ENCODE measurements at places on chromosomes 2 and 18.

DNA sequence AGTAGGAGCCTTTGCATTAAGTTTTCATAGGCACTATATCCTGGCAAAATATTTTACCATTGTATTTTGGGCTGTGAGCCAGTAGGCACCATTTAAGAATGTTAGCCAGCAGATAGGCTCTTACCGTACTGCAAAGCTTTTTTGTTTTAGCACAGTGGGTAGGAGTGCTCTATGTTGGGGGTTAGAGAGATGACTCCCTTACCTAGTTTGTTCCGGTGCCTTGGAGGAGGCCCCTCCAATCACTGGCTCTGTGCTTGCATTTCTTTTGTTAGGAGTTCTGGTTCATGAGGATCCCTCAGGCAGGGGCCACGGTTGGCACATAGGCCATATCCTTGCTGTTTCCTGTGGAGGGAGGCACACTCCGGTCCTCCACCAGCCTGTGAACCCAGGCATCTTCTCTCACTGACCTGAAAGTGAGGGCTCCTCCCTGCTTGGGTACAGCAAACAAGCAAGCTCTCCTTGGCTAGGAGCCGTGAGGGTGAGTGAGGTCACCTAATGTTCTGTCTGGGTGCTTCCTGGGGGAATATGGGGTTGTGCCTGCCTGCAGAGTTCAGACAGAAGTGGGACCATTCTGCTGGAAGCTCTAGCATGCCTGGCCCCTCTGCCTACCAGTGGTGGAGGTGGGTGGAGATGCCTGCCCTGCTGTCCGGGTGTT is 29.8 kb downstream of the LTBP1 start:
- no peak for DNase-seq

- no peak for DNase-seq
Measured at GRCh38 chr18:56517196-56517595, 121.2 kb downstream of the TXNL1 start.

DNA sequence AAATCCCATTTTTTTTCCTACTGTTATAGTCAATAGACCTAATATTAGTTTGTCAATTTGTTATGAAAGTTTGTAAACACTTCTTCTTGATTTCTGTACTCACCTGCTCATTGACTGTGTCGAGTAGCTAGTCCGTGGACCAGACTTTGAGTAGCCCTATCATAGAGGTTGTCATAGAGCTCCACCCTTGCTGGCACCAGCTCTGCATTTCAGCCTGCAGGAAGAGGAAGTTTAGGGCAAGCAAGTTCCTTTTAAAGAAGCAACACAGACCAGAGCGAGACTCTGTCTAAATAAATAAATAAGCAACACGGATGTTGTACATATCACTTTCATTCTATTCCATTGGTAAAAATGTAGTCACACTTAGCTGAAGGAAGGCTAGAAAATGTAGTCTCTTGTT is 74.0 kb downstream of the MCFD2 start:
- no peak for DNase-seq

DNA sequence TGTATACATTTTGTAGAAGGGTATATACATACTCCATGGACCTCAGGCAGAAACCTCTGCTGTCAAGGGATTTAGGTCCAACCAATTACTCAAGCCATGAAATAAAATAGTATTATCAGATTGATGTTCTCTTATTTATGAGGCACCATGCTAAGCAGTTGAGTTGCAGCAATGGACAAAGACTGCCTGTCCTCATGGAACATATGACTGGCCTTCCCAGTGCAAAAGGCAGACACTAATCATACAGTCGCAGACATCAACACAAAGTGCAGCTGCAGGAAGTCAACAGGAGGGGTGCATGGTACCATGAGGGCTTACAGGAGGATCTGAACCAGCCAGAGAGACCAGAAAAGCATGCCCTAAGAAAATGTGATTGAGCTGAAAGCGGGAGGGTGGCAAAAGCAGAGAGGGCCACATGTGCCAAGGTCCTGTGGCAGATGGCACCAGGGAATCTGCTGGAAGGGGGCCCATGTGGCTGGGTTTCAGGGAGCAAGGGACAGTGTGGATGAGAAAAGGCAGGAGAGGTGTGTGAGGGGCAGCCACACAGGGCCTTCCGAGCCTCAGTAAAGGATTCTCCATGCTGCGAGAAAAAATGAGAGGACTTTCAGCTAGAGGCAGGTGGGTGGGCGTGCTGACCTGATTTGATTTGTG is 61.4 kb upstream of the RNF152 start:
- no peak for DNase-seq

All from esophagus squamous epithelium (tissue), 5 donors.